ENCODE measurements at places on chromosomes 4 and X.
A peak's percentile ranks its signal among the peaks of the same experiment; 100 is the strongest.

GRCh38 chr4:45663003-45663402, 460.9 kb downstream of the GABRG1 start:
- no peak for DNase-seq

DNA sequence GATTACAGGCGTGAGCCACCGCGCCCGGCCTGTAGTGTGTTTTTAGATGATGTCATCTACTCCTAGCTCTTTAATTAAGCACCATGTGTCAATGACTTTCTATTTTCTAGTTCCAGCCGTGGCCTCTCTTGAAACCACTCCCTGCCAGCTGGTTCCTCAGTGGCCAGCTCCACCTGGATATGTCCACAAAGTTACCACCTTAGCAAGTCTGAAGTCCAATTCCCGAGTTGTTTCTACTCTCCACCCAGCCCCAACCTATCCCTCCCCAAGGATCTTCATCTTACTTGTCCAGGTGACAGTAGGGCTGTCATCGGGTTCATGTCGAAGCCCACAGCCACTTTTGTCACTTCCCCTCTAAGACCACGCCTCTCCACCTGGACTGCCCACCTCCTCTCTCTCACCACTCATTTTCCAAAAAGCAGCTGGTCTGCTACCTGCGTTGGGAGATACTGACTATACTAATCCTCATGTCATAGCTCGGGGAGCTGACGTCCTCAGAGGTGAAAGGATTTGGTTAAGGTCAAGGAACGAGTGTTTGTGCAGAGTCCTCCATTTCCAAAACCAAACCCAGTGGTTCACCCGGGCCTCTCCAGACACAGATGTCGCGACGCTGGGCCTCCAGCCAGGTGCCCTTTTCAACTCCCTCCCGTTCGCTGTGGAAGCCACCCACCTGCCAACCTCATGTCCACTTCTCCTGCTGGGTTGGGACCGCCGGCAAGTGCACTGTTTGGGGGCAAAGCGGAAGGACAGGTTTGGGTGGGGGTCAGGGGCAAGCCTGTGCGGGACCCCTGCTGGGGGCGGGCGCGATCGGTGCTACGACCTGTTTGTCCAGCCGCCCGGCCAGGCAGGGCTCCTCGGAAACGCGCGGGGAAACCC, 704 bp downstream of the FAM3A start:
- no peak for DNase-seq

DNA sequence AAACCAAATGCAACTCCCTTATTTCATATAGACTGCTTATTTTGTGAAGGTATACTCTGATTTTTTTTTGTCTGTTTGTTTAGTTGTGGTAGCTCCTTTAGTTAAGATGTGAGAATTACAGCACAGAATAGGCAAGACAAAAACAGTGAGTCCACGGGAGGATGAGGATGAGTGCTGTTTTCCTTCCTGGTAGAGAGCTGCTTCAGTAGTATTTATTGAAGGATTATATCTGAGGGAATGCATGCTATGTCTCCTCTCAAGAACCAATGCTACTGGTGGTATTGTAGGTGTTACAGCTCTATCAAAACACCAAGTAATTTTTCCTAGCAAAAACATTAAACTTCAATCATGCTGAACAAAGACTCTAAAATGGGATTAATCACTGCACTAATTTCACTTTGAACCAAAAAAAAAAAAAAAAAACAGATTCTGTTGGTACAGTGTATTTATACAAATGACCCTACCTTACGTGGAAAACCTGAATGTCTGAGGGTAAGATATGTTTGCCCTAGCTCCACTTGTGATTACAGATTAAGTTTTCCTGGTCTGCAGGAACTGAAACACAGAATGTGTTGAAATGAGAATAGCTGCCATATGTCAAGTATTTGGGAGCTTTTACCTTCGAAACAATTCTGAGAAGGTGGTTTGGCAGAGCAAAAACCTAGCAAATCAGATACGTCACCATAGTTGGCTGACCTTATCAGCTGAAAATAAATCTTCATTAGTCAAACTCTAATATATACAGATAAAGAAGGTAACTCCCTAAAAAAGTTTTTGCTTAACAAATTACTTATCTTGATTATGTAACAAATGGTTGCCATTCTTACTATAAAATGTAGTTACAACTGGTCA, 40.3 kb downstream of the PPP3CA start:
- no peak for DNase-seq

DNA sequence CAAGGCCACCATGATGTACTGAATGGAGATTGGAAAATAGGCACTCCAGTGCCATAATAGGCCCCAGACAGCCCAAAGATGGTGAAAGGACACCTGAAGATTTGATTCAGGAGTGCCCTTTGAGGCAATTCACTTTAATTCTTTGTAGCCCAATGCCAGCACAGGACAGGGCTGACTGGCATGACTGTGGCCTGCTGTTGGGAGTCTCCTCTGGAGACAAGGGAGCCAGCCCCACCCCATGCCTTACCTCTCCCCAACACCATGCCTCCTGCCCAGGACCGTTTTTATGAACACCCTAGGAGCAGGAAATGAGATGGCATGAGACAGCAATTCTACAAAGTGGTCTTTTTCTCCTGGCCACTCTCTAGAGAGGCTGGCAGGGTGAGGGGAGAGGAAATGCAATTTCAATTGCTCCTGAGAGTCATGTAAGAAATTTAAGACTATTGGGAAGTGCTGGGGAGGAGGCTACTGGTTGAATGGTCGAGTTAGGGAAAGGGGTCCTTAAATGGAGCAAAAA, 94.2 kb upstream of the MAMLD1 start:
- DNase-seq, result no peak

DNA sequence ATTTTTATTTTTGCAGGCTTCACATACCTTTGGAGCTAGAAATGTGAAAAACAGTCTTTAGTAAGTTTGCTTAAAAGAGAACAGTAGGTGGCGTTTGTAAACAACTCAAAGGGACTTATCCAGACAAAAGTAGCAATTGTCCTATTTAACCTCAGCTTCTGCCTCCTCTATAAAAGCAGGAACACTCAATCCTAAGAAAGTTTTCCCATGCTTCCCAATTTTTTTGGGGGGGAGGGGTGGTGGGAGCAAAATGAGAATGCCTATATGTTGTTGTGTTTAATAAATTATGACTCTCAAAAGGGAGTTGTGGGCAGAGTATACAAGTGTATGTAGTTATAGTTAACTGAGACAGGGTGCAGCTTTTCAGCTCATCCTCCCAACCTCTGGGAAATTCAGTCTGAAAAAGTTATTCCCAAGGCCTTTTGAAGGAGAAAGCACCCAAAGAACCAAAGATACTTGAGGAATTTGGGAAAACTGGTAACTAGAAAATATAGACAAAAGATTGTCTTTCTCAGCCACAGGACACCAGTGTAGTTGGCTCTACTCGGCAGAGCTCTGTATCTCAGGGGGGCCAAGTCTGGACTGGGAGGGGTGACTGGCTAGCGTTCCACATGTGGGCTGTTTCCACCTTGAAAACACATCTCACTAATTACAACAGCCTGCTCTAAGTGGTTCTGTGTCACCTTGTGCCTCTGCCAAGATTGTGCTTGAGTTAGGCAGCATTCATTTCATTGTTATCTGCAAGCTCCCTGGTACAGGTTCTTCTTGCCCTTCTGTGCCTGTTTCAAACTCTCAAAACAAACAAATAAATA, 2.8 kb downstream of the SFRP2 start:
- DNase-seq, result no peak

GRCh38 chr4:10183462-10183861, 66.9 kb upstream of the WDR1 start:
- no peak for DNase-seq

- DNase-seq, result no peak
Measured at GRCh38 chrX:71910643-71910985, at the start of gene NHSL2. Gene NHSL2 (plus strand): TSS chrX:71910845.

DNA sequence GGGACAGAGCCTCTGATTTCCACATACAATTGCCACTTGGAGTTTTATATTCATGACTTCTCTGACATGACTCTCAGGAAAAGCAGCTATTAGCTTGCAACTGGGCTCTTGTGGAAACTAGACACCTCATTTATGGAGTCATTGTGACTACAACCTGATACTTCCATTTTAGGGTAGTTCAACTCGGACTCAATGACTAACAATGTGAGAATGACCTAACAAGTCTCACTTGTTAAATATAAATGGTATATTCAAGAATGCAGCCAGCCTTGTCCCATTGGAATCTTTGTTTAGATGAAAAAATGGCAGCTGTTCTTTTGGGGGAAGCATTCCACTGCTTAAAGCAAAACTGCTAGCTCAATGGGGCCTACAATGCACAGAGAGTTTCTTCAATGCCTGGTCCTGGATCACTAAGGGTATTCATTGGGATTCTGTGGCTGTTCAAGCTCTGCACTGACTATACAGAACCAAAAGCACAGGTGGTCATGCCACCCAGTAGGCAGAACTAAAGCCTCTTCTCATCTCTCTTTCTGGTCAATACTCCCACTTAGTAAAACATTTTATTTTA, 36.5 kb upstream of the GLRA3 start:
- no peak for DNase-seq

- no peak for DNase-seq
Measured at GRCh38 chrX:149371986-149372385, 133.1 kb downstream of the IDS start.

DNA sequence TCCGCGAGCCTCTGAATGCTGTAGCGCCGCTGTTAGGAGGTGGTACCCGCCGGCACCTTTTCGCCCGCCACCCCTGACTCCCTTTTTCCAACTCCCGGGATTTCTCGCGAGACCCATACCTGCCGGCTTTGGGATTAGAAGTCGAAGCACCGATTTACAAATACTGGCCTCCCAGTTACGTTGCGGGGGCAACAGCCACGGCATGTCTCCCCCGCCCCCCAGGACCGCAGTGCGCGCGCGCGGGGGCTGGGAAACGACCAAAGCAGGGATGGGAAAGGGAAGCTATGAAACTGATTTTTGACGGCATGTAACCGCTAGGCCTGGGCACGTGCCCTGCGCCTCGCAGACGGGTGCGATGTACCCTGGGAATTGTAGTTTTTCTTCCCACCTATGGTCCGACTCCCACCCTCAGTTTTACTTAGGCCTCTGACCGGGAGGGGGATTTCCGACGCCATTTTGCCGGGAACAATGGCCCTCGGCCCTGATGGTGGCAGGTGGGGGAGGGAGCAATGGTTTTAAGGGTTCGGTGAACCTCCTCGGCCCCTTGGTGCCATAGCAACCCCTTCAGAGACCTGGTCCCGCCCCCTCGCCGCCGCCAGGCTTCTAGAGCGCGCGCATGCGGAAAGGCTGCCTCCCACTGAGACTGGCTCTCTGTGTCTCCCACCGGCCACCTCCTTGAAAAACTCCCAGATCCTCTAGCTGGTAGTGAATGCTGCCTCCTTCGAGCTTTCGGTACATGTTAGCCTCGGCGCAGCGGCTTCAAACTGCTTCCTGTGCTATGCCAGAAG, 772 bp upstream of the WNK3 start:
- DNase-seq, result peak; percentile 30

DNA sequence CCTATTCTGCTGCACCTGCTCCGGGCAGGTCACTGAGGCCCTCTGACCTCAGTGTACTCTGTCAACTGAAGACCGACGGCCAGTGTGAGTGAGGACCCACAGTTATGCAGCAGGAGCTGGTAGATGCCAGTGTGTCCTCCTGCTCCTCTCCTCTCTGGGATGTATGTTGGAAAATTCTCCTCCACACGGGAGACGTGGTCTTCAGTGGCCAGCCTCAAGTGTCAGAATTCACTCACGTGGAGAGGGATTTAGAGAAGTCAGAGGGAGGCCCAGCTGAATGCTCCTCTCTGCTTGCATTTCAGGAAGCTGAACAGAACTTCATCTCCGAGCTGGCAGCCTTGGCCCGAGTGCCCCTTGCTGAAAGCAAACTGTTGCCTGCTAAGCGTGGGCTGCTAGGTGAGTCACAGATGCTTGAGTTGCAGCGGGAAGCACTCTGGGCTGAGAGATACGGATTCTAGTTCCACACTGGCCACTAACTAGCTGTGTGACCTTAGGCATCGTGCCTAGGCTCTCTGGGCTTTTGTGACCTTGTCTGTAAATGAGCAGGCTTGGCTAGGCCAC, 83.6 kb downstream of the CRMP1 start:
- DNase-seq, result no peak

DNA sequence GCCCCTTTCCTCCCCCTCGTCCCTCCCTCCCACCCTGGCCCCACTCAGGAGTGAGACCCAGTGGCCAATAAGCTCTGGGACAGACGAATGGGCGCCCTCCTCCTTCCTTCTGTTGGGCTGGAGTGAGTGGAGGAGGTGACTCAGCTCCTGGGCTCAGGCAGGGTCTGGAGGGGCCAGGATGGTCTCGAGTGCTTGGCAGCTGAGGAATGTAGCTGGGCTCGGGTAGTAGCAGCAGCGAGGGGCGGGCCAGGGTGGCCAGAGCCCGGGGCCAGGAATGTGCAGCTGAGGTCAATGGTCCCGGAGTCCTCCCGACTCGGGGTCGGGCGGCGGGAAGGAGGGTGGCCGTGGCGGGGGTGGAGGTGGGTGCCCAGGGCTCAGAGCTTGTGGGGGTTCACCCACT, 15.0 kb downstream of the G6PD start:
- no peak for DNase-seq

DNA sequence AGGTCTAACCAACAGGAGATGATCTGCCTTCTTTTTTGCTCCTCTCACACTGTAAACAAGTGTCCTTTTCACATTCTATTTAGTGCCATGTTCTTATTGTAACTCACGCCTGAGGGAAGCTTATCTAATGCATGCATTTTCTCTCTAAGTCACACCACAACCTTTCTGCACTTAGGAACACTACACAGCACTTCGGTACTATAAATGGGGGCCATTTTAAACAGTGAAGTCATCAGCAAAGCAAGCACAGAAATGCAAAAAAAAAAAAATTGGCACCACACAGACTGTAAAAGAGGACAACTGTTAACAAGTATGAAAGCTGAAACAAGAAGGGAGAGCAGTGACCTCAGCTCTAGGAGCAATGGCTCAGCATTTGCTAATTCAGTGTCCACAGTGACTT, 45.2 kb downstream of the PRSS12 start:
- no peak for DNase-seq

GRCh38 chr4:176188654-176189053, 6.7 kb downstream of the SPATA4 start:
- no peak for DNase-seq

DNA sequence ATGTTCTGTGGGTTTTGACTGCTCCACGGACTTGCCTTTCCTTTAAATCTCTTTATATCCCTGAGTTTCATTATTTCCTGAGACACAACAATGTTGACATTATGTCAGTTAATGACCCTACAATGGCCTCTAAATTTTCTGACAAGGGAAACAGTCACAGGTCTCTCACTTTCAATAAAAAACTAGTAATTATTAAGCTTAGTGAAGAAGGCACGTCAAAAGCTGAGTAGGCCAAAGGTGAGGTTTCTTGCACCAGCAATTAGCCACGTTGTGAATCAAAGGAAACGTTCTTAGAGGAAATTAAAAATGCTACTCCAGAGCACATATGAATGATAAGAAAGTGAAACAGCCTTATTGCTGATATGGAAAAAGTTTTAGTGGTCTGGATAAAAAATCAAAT, 930.2 kb upstream of the GRID2 start:
- DNase-seq, result no peak

- DNase-seq, result no peak
Measured at GRCh38 chr4:175176710-175177109, 258.6 kb downstream of the ADAM29 start.

DNA sequence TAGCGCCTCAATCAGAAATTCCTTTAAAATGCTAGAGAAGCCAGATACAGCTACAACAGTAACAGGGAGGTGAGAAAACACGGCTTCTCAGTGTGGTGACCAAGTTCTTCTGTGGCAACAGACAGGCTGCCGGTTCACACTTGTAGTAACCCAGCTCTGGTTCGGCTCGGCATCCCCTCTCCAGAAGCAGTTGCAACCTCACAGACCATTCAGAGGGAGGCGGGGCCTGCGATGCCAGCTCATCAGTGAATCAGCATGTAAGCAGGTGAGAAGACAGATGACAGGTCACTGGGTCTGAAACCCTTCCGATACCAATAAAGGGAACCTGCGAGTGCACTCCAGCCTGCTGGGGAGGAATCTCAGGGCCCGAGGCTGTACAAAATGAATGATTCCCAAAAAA, 251.0 kb downstream of the KCNIP4 start:
- no peak for DNase-seq

Measured in central memory CD4-positive, alpha-beta T cell (primary cell).